Right lung (tissue), 10 donors: ENCODE measurements at places on chromosomes 1 and 21. TPM values are rescaled to one million over a fixed set of nuclear protein-coding genes. Genes with fewer than 3 reads are reported as not detected.
A peak's percentile ranks its signal among the peaks of the same experiment; 100 is the strongest.

DNA sequence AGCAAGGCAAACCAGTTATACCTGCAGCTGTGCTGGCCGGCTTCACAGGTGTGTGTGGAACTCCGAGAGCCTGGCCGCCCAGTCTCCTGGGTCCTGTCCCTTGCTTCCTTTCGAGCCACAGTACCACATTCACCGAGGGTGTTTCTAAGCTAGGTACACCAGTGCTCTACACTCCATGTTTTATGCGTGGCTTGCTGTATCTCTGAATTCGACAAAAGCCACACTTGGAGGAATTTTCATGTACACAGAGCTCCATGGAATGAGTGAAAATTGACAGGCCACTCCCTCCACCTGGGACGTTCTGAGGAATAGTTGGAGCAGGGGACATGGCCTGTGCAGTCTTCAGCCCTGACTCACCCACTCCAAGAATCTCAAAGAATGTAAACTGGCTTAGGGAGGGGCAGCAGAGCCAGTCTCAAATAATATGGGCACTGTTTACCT is 14.0 kb downstream of the ETS2 start:
- no peak for DNase-seq

GRCh38 chr1:109975718-109976117 is 8.8 kb upstream of the AHCYL1 start:
- DNase-seq = no peak

DNA sequence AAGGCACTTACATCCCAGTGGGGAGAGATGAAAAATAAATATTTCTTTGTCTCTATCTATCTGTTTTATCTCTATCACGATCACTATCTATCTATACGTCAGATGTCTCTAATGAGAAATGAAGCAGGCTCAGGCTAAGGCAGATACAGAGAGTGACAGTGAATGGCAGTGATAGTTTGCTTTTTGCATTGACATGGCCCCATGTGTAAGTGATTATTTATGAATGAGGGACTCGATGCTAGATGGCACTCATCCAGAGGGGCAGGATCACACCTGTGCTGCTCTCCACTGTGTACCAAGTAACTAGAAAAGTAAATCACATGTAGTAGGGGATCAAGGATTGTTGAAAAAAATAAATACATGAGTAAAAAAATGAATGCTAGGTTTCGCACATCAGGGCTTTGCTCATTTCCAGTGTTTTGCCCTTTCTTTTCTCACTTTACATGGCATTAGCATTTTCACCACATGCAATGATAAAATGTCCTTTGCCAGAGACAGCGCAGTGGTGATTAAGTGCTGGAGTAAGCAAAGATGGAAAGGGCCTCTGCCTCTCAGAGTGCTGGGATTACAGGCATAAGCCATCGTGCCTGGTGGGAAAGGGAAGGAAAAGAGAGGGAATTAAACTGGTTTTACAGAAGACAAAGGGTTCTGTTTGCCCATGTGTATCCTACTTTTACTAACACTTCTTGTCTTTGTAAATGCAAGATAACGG is 16.5 kb downstream of the TBX19 start:
- DNase-seq = no peak

The HSD3B1 gene
- polyA plus RNA-seq = 1.2 TPM

GRCh38 chr1:102861247-102861646 is 247.1 kb downstream of the COL11A1 start:
- DNase-seq = no peak

GRCh38 chr1:62315387-62315786 is 3.8 kb downstream of the KANK4 start:
- no peak for DNase-seq

The UTS2 gene
- not detected for polyA plus RNA-seq

The IL19 gene
- not detected for polyA plus RNA-seq

GRCh38 chr1:32592943-32593342 is 53.7 kb downstream of the ZBTB8A start:
- no peak for DNase-seq

- no peak for DNase-seq
Measured at GRCh38 chr21:32336711-32337110, 38.1 kb downstream of the MRAP start.

DNA sequence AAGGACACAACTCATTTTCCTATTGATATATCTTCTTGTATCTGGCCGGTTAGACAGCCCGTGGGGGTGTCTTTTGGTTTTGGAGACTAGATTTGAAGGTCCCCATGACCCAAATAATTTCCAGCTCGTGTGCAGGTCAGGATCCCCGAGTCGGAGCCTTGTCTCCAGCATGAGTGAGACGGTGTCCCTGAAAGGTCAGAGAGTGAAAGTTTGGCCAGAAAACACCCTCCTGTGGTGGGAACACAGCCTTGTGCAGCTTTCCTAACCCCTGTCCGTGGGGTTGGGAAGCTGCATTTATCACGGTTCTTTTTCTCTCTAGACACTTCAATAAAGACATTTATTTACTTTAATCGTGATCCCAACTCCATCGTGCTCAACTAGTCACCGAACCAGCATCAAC is 17.6 kb downstream of the COQ8A start:
- DNase-seq = no peak

DNA sequence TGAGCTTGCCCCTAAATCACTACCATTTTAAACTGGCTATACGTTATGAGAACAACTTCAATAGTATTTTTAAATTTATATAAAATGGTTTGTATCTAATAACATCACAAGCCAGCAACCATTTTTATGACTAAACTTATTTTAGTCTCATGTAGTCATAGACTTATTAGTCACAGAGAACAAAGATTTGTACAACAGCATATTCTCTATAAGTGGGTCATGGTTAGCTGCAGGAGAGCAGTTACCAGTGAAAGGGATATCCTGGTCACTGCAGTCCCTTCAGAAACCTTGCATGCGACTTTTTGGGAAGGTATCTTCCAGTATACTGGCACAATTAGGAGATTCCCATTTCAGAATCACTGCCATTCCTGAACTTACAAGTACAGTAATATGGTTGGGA is 90.0 kb downstream of the HFM1 start:
- no peak for DNase-seq

- DNase-seq = no peak
Measured at GRCh38 chr21:44070391-44070790, 36.8 kb upstream of the PWP2 start.

- no peak for DNase-seq
Measured at GRCh38 chr21:45387506-45387905, 17.5 kb upstream of the COL18A1 start.

GRCh38 chr1:39892601-39893595 is 8.8 kb downstream of the MYCL start:
- peak; percentile 35 for DNase-seq

GRCh38 chr1:206684478-206685333 is at the start of gene MAPKAPK2:
Gene MAPKAPK2, plus strand, starts transcription at chr1:206684905. Its CDS starts 325 bp downstream, at chr1:206685230.
- DNase-seq = peak; percentile 71

GRCh38 chr1:217188280-217189237 is 442.3 kb downstream of the GPATCH2 start:
- DNase-seq = peak; percentile 62

The KRTAP13-2 gene
- polyA plus RNA-seq = not detected

DNA sequence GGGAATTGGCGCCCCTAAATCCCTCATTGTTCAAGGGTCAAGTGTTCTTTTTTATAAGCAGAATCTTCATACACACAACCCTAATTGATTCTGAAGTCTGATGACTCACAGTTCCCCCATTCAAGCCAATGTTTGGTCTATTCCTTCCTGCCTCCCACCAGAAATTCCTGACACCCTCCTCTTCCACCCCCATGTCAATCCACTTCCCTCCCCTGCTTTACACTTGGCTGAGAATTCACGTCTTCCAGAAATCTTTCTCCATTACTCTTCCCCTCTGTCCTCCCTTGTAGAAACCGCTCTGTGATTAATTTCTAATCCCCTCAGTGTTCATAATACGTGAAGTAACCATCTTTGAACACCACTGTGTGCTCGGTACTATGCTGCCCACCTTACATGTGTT is 76.2 kb upstream of the CD34 start:
- DNase-seq = no peak

The S100A7 gene
- not detected for polyA plus RNA-seq

GRCh38 chr1:5119366-5120234 is 465.2 kb downstream of the AJAP1 start:
- no peak for DNase-seq

The PIGP gene
- polyA plus RNA-seq = 22.6 TPM

GRCh38 chr1:116988248-116988647 is 13.3 kb upstream of the CD101 start:
- no peak for DNase-seq

The ITGB2 gene
- polyA plus RNA-seq = 11.7 TPM

- no peak for DNase-seq
Measured at GRCh38 chr1:178189814-178190213, 95.9 kb downstream of the RASAL2 start.

DNA sequence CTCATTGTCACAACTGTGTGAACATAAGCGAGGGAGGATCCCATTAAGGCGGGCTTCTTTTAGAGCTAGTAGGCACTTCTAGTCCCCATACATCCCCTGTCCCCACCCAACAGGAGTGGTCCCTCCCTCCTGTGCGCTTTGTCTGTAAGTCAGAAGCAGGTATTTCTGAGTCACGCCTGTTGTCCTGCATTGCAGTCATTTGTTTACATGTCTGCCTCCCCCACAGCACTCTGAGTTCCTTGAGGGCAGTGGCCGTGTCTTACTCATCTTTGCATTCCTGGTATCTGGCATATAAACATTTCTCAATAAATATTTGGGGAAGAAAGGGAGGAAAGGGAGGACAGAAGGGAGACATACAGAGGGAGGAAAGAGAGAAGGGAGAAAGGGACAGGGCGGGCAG is 40.3 kb downstream of the PLEKHA6 start:
- no peak for DNase-seq

The GPR157 gene
- 16.9 TPM for polyA plus RNA-seq

The TRIM63 gene
- 0.99 TPM for polyA plus RNA-seq

The ZFP69B gene
- 5.8 TPM for polyA plus RNA-seq

GRCh38 chr1:226908913-226909312 is 31.2 kb upstream of the COQ8A start:
- no peak for DNase-seq

DNA sequence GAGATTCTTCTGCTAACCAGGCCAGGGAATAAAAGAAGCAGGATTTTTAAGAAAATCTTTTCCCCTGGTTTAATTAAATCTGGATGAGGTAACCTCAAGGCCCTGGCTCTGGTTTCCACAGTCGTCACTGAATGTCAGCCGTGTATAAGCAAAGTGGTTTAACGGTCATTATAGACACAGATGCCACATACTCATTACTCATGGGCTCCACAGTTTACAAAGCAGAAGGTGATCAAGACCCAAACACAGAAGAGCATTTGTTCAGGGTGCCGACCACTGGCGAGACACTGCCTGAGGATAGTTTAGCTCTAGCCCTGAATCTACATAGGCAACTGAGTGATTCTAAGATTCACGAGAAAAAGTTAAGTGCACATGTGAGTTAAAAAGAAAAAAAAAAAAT is 27.8 kb upstream of the RAP1GAP start:
- DNase-seq = no peak

DNA sequence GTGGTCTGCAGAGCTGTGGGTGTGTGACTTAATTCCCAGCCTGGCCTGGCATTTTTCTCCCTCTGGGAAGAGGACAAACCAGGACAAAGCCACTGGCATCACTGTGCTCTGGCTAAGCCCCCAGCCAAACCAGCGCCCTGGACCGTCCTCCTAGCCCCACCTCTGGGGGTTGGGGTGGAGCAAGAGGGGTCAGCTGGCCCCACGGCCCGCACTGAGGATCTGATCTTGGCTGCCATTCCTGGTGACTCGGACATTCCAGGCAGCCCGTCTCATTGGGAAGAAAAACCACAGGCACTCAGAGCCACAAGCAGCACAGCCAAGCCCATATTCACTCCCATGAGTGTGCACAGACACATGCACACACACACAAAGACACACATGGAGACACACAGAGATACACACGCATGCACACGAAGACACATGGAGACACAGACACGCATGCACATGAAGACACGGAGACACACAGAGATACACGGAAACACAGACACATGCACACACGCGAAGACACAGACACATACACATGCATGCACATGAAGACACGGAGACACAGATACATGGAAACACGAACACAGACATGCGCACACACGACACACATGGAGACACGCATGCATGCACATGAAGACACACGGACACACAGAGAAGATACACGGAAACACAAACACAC is 2.3 kb upstream of the MXRA8 start:
- no peak for DNase-seq

DNA sequence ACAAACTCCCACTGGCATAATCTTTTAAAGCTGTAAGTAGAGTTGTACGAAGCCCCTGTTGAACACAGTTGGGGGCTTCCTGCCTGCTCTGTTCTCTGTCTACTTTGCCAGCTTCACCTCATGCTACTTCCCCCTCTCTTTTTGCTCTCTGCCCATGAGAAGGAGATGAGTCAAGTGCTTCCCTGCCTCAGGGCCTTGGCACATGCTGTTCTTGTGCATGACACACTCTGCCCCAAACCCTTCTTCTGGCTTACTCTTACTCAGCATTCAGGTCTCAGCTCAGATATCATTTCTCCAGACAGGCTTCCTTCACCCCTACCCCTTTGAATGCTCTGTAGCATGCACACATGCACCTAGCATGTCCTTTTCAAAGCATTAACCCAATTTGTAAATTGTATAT is 208.8 kb downstream of the FOXD2 start:
- no peak for DNase-seq

DNA sequence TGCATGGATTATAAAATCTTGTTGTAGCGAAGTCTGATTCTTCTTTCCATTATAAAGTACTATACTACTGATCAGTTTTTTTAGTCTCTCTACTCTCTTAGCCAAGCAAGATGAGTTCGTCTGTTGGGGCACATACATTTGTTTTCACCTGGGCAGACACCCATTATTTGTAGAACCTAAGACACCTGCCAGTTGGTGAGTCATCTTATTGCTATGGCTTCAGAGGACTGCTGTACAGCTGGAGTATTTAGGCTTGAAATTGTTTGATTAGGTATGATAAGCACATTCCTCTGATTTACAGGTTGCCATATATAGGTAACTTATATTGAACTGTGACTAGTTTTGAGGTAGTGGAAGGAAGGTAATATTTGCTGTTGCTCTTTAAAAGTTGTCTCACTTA is 17.2 kb downstream of the RBM15 start:
- no peak for DNase-seq

DNA sequence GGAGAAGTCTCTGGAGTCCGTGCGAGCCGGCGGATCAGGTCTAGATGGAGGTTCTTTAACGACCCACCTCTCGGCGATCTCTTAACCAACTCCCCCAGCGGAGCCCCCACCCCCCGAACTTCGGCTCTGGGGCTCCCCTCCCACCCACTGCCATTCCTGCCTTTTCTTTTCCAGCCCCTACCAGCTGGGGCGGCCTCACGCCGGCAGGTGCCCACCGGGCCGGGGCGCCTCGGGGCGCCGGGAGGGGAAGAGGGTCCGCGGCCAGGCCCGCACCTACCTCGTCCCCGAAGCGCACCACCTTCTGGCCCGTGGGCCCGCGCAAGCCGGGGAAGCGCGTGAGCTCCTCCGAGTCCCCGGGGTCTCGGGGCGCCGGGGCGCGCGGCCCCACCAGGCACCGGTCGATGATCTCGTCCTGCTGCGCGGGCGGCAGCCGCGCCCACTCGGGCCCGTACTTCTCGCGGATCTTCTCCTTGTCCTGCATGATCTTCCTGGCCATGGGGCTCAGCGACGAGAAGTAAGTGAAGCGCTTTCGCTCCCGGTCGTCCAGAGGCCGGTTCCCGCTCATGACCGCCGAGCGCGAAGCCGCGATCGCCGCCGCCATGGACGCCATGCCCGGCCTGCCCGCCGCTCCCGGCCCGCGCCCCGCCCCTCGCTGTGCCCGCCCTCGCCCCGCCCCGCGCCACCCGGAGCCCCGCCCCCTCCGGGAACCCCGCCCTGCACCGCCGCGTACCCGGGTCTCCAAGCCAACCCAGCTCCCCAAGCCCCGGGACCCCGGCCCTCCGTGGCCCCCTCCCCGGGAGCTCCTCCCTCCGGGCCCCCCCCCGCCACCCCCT is at the start of gene C1orf198:
Gene C1orf198, minus strand, starts transcription at position 619 of the 833 bp plus-strand sequence. Its CDS starts 9 bp downstream, at position 610.
- no peak for DNase-seq

- no peak for DNase-seq
Measured at GRCh38 chr1:79594121-79594698, 587.7 kb upstream of the ADGRL4 start.
